DND-41 (cell line): ENCODE measurements at places on chromosomes 2 and 18.

DNA sequence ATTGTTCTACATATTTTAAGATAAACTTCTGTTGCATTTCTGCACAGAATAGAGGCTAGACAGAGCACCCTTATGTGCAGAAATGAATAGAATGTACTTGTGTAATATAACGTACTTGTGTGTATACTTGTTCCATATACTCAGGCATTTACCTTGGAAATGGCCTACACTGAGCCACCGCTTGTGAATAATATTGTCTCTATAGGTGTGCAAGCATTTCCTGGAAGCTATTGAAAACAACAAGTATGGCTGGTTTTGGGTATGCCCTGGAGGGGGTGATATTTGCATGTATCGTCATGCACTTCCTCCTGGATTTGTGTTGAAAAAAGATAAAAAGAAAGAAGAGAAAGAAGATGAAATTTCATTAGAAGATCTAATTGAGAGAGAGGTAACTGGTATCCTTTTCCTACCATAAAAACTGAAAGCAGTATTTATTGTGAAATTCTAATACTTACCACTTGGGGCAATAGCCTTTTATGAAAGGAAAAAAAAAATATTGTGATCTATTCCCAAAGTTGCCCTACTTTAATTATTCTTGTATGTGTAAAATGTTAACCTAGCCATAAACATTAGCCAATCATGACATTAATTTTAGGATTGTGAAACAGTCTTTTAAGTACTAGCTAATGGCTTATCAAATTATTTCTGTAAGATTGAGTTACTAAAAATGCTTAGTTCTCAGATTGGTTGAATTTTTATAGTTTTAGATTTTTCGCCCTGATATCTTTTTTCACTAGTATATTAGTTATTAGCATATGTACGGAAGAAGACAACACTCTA is 18.0 kb downstream of the ZC3H15 start:
- H3K4me3 ChIP-seq = no peak overlapping the region
- no peaks in the 10 kb centered on the region for H3K4me1 ChIP-seq
- peaks cover 91% of the 10 kb centered on the region for H3K36me3 ChIP-seq
- DNase-seq = no peak

DNA sequence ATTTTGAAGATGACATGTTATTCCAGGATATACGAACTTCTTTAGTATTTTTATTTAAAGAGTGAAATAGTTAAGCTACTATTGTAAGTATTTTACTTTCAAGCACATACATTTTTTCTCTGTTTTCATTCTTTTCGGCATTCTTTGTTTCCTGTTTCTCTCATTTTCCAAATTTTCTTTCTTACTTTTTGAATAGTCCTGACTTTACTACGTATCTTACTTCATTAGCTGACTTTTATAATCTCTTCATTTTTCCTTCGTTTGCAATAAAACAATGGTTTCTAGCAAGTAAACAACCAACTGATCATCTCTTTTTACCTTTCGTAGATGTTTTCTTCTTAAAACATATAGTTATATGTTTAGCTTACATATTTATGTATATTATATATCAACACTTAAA is 11.8 kb downstream of the CAVIN2 start:
- H3K4me1 ChIP-seq = no peaks in the 10 kb centered on the region
- no peak overlapping the region for H3K4me3 ChIP-seq
- no peak overlapping the region for H3K27ac ChIP-seq
- no peaks in the 10 kb centered on the region for H3K36me3 ChIP-seq

GRCh38 chr18:30683836-30684235 is 358.7 kb downstream of the DSC3 start:
- H3K4me1 ChIP-seq = no peaks in the 10 kb centered on the region
- no peak overlapping the region for H3K4me3 ChIP-seq
- no peaks in the 10 kb centered on the region for H3K27me3 ChIP-seq
- no peaks in the 10 kb centered on the region for H3K36me3 ChIP-seq
- DNase-seq = no peak

DNA sequence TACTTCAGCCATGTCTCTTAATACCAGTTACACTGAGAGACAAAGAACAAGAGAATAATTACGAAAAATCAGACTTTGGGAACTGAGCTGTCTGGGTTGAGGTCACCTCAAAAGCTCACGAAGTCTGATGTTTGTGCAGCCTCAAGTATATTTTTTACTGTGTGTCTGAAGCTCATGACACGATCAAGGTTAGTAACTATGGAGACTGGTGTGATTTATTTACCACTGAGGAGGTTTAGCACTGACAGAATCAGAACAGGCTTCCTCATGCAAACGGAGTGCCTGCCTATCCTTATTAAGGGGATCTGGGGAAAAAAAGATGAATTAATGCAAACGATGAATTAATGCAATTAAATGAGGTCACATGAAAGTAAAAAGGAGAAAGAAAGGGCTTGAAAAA is 61.1 kb upstream of the RAPH1 start:
- H3K27ac ChIP-seq = no peak overlapping the region
- no peak for DNase-seq
- no peaks in the 10 kb centered on the region for H3K4me1 ChIP-seq
- no peaks in the 10 kb centered on the region for H3K27me3 ChIP-seq
- no peaks in the 10 kb centered on the region for H3K36me3 ChIP-seq

GRCh38 chr2:229856413-229856812 is 65.4 kb downstream of the TRIP12 start:
- no peaks in the 10 kb centered on the region for H3K27me3 ChIP-seq
- H3K4me3 ChIP-seq = no peak overlapping the region
- H3K4me1 ChIP-seq = peaks cover 18% of the 10 kb centered on the region
- H3K36me3 ChIP-seq = peaks cover 63% of the 10 kb centered on the region

DNA sequence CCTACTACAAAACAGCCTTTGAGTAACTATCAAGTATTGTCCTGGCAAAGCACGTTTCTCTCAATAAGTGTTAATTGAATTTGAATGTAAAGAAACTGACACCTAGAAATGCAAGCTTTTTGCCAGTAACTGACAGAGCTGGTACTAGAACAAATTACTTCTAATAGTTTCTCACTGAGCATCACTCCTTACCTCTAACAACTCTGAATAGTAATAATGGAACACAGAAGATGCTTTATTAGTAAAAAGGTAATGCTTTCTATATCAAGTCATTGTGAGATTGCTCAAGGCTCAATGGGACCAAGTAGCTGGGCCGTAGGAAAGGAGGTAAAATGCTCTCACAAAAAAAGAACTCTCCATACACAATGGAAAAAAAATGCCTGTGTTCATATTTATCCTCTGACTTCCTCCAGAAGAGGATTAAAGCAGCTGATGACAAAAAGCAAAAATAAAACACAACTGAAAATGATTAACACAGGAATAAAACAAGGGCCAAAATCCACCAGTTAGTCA is 11.8 kb downstream of the RASGRP3 start:
- H3K4me1 ChIP-seq = no peaks in the 10 kb centered on the region
- H3K36me3 ChIP-seq = no peaks in the 10 kb centered on the region
- H3K4me3 ChIP-seq = no peak overlapping the region
- no peak for DNase-seq
- no peaks in the 10 kb centered on the region for H3K27me3 ChIP-seq

DNA sequence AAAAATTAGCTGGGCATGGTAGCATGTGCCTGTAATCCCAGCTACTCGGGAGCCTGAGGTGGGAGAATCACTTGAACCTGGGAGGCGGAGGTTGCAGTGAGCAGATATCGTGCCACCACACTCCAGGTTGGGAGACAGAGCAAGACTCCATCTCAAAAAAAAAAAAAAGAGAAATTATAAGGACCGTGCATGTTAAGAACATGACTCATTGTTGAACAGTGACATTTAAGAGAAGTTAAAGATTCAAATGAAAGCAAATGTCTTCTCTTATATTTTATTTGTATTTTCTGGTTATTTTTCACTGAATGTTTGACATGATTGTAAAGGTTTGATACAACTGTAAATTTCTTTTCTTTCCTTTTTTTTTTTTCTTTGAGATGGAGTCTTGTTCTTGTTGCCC is 69.6 kb downstream of the APLF start:
- no peak overlapping the region for H3K27ac ChIP-seq
- no peak for DNase-seq
- no peaks in the 10 kb centered on the region for H3K36me3 ChIP-seq
- H3K27me3 ChIP-seq = no peaks in the 10 kb centered on the region
- no peak overlapping the region for H3K4me3 ChIP-seq

DNA sequence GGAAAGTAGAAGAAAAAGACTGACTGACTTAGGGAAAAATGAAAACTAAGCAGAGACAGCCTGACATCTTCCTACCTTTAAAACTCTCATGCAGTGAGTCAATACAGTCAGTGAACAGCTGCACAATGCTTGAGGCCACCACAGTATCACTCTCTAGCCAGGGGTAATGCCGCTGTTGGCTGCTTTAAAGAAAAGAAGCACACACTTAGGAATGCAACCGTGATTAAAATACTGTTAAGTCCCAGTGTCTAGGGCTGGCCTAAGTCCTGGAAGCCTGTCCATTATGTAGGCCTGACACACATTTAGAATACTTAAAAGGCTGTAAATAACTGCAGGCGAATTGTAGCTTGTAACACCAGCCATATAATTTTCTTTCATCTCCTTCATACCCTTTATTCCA is 50.7 kb downstream of the SIGLEC15 start:
- no peaks in the 10 kb centered on the region for H3K27me3 ChIP-seq
- no peak for DNase-seq
- H3K36me3 ChIP-seq = peaks cover 86% of the 10 kb centered on the region
- no peak overlapping the region for H3K4me3 ChIP-seq
- H3K4me1 ChIP-seq = no peaks in the 10 kb centered on the region

- H3K4me1 ChIP-seq = no peaks in the 10 kb centered on the region
- H3K27me3 ChIP-seq = peaks cover 20% of the 10 kb centered on the region
- no peak for DNase-seq
- no peak overlapping the region for H3K27ac ChIP-seq
- no peaks in the 10 kb centered on the region for H3K36me3 ChIP-seq
- no peak overlapping the region for H3K4me3 ChIP-seq
These were observed 213.3 kb upstream of the PARD3B start for GRCh38 chr2:204331988-204332387.

- no peak overlapping the region for H3K27ac ChIP-seq
- no peak overlapping the region for H3K4me3 ChIP-seq
- H3K4me1 ChIP-seq = no peaks in the 10 kb centered on the region
- no peak for DNase-seq
- no peaks in the 10 kb centered on the region for H3K36me3 ChIP-seq
These were observed 228.4 kb upstream of the COPS8 start for GRCh38 chr2:236857246-236857645.

- DNase-seq = no peak
- no peaks in the 10 kb centered on the region for H3K27me3 ChIP-seq
- H3K4me3 ChIP-seq = no peak overlapping the region
- no peaks in the 10 kb centered on the region for H3K4me1 ChIP-seq
- H3K27ac ChIP-seq = no peak overlapping the region
These were observed 970.2 kb downstream of the ERBB4 start for GRCh38 chr2:211568439-211568838.

- H3K36me3 ChIP-seq = no peaks in the 10 kb centered on the region
- H3K27ac ChIP-seq = no peak overlapping the region
- no peaks in the 10 kb centered on the region for H3K4me1 ChIP-seq
- H3K4me3 ChIP-seq = no peak overlapping the region
- H3K27me3 ChIP-seq = no peaks in the 10 kb centered on the region
These were observed 40.3 kb upstream of the AFF3 start for GRCh38 chr2:100182494-100183361.

GRCh38 chr2:127024769-127025358 is 82.1 kb downstream of the BIN1 start:
- no peak overlapping the region for H3K27ac ChIP-seq
- no peaks in the 10 kb centered on the region for H3K36me3 ChIP-seq
- H3K4me3 ChIP-seq = no peak overlapping the region
- peaks cover 4% of the 10 kb centered on the region for H3K27me3 ChIP-seq
- DNase-seq = no peak

DNA sequence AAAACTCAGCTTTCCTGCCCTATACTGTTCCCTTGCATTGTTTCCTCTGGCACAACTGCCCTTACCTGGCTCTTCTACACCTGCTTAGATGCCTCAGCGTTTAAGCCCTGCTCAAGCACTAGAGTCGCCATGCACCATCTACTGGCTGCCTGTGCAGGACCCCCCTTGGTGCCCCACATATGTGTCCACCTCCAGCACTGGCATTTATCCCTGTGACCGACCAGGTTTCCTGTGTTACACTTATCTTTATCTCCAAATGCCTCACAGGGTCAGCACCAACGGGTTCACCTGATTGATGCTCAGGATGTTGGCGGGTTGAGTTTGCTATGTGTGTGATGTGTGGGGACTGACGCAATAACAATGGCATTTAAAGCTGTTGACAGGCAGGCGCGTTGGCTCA is 177.5 kb downstream of the TMEM18 start:
- no peak for DNase-seq
- H3K36me3 ChIP-seq = no peaks in the 10 kb centered on the region
- no peaks in the 10 kb centered on the region for H3K27me3 ChIP-seq

- no peaks in the 10 kb centered on the region for H3K27me3 ChIP-seq
- peaks cover 55% of the 10 kb centered on the region for H3K36me3 ChIP-seq
- no peak overlapping the region for H3K4me3 ChIP-seq
- DNase-seq = no peak
These were observed 76.0 kb upstream of the ST8SIA5 start for GRCh38 chr18:46832849-46833248.

DNA sequence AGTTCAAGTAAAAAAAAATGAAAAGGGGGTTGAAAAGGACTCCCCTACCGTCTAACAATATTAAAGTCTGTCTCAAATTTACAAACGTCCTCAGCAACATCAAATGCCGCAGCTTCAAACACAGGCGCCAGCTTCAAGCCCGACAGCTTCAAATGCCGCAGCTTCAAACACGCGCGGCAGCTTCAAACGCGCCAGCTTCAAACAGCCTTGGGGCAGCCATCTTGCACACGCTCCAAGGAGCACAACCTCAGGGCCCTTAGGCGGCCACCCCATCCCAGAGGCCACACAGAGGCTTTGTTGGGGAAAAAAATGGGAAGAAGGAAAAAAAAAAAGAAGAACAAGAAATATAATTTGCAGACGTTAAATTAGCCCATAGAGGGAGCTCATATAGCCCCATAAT is 244.4 kb upstream of the VRK2 start:
- no peaks in the 10 kb centered on the region for H3K27me3 ChIP-seq
- H3K4me3 ChIP-seq = no peak overlapping the region
- DNase-seq = no peak
- H3K27ac ChIP-seq = no peak overlapping the region
- no peaks in the 10 kb centered on the region for H3K36me3 ChIP-seq
- H3K4me1 ChIP-seq = no peaks in the 10 kb centered on the region

GRCh38 chr18:7789856-7790552 is 222.9 kb downstream of the PTPRM start:
- H3K27me3 ChIP-seq = no peaks in the 10 kb centered on the region
- DNase-seq = no peak
- H3K27ac ChIP-seq = no peak overlapping the region
- no peaks in the 10 kb centered on the region for H3K36me3 ChIP-seq
- no peaks in the 10 kb centered on the region for H3K4me1 ChIP-seq
- no peak overlapping the region for H3K4me3 ChIP-seq

- H3K4me3 ChIP-seq = no peak overlapping the region
- no peak overlapping the region for H3K27ac ChIP-seq
These were observed 173.3 kb upstream of the MGAT5 start for GRCh38 chr2:134080386-134081089.

- H3K27me3 ChIP-seq = no peaks in the 10 kb centered on the region
- no peak overlapping the region for H3K27ac ChIP-seq
- no peak for DNase-seq
- H3K4me3 ChIP-seq = no peak overlapping the region
- no peaks in the 10 kb centered on the region for H3K4me1 ChIP-seq
These were observed 108.3 kb upstream of the NRP2 start for GRCh38 chr2:205574001-205574400.
